Lung microvascular endothelial cell (primary cell): ENCODE measurements at places on chromosomes 5 and 9. TPM values are rescaled to one million over a fixed set of nuclear protein-coding genes. Genes with fewer than 3 reads are reported as not detected.

- DNase-seq, result no peak
Measured at GRCh38 chr5:90338712-90339372, 70.7 kb downstream of the CETN3 start.

DNA sequence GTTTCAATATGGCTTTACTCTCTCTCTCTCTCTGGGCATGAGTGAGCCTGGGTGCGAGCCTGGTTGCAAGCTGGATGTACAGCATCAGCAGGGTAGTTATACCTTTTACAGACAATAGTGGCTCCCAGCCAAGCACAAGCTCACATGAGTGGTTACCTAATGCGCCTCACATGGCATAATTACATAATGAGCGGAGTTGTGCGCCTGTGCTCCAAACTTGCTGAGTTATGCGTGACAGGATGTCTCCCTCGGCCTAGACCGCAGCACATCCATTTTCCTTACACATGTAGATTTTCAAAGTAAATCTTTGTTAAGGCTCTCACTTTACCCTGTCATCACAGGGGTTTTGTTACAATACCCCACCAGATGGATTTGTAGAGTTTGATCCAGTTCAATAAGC lies 233.5 kb upstream of the WWC1 start:
- DNase-seq, result no peak

GRCh38 chr5:123997064-123997461 lies 485.1 kb downstream of the CSNK1G3 start:
- no peak for DNase-seq

GRCh38 chr5:119435436-119436132 lies 16.7 kb upstream of the HSD17B4 start:
- peak; percentile 58 for DNase-seq

The FAM200C gene
- 2.0 and 3.2 TPM in 2 replicates for total RNA-seq

The SLC34A1 gene
- not detected in 2 replicates for total RNA-seq

The GARIN3 gene
- not detected in 2 replicates for total RNA-seq

The TLE4 gene
- total RNA-seq, result 9.8 and 16.9 TPM in 2 replicates
